ENCODE measurements at places on chromosomes 2 and 18. TPM values are rescaled to one million over a fixed set of nuclear protein-coding genes. Genes with fewer than 3 reads are reported as not detected.

NR4A2 gene
- 2.9 TPM for polyA plus RNA-seq

PPP1R1C gene
- not detected for polyA plus RNA-seq

CNTNAP5 gene
- polyA plus RNA-seq = not detected

GRCh38 chr18:63175264-63175663 lies 144.3 kb downstream of the BCL2 start:
- no peak for DNase-seq
- H3K4me1 ChIP-seq = 0 out of 2 replicates have a peak, but pooled peaks cover 7% of the 10 kb centered on the region
- no peaks in the 10 kb centered on the region for H3K36me3 ChIP-seq
- no peak overlapping the region for H3K4me3 ChIP-seq

- DNase-seq = peak; percentile 88
- no peaks in the 10 kb centered on the region for H3K27me3 ChIP-seq
- H3K36me3 ChIP-seq = no peaks in the 10 kb centered on the region
- H3K4me3 ChIP-seq = peak within 1 kb of the TSS; percentile 85
These were observed at the start of gene OSR1 for GRCh38 chr2:19358242-19359020. OSR1 (minus strand) TSS chr2:19358623; CDS start chr2:19353805, 4,818 bp downstream.
